ENCODE measurements at places on chromosomes 5 and 9.

DNA sequence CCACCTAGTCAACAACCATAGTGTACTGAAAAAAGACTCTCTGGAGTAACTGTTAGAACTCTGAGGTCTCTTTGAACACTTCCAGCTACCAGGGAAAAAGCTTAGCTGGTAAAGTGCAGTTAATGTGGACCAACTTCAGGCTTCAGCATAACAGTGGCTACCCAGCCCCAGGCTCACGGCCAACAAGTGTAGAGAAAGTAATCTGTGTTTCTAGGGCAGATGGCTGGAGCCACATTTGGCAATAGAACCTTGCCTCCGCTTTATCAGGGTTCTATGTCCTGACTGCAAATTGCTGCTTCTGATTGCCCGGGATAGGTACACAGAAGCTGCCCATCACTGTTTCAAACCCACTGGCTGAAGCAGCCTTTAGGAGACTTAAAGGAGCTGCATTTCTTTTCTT is 76.0 kb upstream of the SIMC1 start:
- no peak for DNase-seq

DNA sequence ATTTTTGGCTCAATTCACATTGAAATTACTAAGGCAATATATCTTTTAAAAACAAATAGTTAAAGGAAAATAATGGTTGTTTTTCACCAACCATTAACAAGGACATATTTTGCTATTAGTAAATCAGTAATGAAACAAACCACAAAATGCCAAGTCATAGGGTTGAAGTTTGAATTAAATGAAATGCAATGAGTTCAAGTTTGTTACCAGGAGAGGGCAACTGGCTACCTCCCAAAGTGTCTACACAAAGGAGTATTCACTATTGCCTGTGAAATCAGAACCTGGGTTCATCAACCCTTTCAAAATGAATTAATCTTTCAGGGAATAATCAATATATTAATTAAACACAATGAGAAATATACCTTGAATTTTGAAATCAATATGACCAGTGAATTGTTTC is 138.4 kb upstream of the DMRTA1 start:
- DNase-seq, result no peak

GRCh38 chr9:130638284-130639123 is 25.9 kb upstream of the PRDM12 start:
- no peak for DNase-seq

DNA sequence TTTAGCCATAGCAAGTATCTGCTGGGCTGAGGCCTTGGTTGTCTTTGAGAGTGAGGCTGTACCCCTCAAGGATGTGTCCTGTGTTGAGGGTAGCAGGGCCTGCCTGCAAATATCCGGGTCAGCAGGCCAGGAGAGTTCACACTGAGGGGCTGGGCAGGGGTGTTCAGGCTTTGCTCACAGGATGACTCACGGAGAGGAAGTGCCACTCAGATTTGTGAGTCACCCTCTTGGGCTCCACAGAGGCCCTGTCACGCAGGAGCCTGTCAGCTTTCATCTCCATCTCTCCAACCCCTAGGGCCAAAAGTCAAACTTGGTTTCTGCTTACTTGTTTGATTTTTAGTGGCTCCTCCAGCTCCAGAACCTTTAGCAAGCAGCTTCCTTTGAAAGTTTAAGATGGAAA is 211.5 kb downstream of the SEC61B start:
- DNase-seq, result peak; percentile 34

GRCh38 chr9:94801234-94801633 is 74.7 kb downstream of the AOPEP start:
- no peak for DNase-seq

- DNase-seq, result no peak
These were observed 162.8 kb downstream of the SREK1 start for GRCh38 chr5:66306844-66307315.

DNA sequence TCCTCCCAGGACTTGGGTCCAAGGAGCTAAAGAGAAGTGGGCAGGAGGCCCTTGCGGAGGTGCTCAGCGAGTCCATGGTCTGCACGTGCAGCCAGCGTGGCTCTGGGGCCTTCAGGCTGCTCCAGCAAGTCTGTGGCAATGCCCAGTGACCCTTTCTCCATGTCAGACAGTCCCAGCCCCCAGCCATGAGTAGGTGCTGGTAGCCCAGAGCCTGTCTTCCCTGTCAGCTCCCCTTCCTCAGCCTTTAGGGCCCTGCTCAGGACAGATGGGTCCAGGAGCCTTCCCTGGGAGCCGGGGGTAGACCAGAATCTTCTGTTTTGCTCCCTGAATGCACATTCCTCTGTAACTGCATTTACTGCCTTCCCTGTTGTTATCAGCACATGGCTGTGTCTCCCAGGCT is 147.2 kb upstream of the IRX2 start:
- no peak for DNase-seq

- no peak for DNase-seq
These were observed 4.1 kb downstream of the SMIM32 start for GRCh38 chr5:136188859-136189258.

DNA sequence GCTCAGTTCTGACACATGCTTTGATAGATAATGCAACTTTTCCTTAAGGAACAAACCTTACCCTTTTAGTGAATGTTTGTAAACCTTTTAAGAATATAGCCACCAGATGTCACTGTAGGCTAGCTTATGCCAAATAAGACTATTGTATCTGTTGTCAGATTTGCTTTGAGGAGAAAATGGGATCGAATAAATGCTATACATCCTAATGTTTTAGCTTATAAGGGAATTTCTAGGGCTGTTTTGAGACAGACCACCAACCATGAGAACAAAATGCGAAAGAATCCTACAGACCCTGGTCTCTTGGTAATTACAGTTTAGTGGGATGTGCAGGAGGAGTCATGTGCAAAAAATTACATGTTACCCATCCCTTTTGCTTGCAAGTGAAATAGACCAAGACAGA is 127.6 kb upstream of the NMUR2 start:
- no peak for DNase-seq

DNA sequence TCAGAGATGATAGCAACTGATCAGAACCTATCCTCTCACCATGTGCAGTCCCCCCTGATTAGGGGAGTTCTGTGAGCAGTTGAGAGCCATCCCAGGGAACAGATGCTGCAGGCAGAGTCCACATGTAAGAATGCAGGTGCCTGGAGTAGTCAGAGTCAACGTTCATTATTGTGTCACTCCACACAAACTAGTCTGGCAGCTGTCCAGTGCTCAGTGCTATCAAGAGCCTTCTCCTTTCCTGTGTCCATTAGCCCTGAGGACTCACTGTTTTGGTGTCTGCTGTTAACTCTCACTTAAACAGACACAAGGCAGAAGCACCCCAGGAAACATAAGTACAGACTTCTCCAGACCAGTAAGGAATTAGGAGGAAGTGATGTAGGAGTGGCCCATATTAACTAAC is 2.5 kb downstream of the SH3TC2 start:
- DNase-seq, result no peak

GRCh38 chr9:132742821-132743311 is 72.6 kb downstream of the GTF3C4 start:
- DNase-seq, result no peak

- DNase-seq, result peak; percentile 73
These were observed 33.3 kb upstream of the ABCA1 start for GRCh38 chr9:104961238-104961637.

DNA sequence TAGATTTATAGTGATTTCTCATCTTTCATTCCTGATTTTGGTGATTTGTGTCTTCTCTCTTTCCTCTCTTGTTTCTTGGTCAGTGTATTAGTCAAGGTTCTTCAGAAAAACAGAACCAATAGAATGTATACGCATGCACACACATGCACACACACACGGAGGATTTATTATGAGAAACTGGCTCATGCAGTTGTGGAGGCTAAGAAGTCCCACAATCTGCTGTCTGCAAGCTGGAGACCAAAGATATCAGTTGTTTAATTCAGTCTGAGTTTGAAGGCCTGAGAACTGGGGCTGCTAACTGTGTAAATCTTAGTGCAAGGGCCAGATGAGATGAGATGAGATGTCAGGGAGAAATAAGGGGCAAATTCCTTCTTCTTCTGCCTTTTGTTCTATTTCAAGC is 5.7 kb upstream of the RPS23 start:
- no peak for DNase-seq
